NCI-H2081 (cell line): ENCODE measurements at places on chromosomes 1 and 21.

GRCh38 chr1:108560874-108561459 lies 1.1 kb downstream of the EEIG2 start:
- no peak for DNase-seq

DNA sequence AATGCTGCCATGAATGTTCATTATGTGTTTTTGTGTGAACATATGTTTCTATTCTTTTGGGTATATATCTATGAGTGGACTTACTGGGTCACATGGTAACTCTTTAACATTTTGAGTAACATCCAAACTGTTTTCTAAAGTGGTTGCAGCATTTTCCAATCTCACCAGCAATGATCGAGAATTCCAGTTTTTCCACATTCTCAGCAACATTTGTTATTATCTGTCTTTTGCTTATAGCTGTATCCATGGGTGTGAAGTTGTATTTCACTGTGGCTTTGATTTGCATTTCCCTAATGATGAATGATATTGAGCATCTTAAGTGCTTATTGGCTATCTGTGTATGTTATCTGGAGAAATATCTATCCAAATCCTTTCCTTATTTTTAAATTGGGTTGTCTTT lies 89.2 kb upstream of the SLFNL1 start:
- DNase-seq: no peak

DNA sequence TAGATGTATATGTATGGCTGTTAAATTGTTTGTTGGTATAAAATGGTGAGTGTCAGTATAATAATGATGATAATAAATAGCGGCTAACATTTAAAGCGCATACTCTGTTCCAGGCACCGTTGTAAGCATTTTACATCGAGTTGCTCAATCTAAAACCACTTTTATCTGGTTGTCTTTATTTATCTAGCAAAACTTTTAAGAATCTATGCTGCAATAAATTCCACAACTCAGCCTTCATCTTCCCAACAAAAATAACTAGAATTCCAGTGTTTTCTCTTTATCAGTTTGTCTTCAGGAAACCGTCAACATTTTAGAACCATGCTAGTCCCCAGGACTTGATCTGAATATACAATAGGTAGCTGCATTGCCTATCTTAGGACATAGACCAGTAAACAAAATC lies 19.3 kb upstream of the SLC16A1 start:
- no peak for DNase-seq

DNA sequence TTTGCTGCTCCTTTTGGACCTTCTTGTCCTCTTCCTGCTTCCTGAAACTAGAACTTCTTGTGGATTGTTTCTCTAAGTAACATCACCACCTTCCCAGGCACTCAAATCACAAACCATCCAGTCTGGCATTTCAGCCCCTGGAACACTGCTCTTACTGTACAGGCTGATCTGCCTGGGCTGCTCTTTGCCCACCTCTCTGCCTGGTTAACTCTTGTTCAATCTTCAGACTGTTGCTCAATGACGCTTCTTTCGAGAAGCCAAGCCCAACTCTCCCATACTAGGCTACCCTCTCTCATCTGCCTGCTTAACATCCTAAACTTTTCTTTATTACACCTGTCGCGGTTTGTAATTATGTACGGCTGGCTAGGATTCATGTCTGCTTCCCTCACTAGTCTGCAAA lies 657 bp downstream of the DIO1 start:
- DNase-seq: no peak
